ENCODE measurements at places on chromosomes 12 and 14.

DNA sequence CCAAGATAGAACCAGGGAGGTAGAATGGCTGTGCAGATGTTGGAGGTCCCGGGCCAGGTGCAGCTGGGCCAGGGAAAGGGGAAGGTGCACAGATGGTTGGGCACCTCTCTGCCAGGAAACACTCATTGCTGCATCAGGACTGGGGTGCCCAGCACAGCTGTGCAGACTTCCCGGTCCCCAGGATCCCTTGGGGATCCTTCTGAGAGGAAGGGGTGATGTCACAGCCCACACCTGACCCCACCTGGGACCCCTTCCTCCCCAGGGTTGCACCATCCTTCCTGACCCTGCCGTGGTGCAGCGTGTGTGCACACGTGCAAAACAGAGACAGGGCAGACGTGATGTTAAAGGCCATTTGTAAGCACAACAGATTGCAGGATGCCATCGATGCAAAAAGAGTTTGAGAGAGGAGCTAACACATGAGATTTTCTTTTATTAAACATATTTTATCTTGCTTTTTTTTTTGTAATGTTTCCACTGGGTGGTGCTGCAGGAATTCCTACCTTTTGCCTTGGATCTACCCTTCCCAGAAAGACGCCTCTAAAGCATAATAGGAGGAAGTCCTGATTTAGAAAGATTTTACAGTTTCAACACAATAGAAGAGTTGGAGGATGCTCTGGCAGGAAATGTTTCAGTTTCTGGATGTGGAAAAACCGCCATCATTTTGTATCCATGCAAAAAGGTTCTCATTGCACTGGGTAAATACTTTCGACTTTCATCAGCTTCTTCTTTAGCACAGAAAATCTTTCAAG is 14.8 kb downstream of the ELK3 start:
- no peak for DNase-seq

DNA sequence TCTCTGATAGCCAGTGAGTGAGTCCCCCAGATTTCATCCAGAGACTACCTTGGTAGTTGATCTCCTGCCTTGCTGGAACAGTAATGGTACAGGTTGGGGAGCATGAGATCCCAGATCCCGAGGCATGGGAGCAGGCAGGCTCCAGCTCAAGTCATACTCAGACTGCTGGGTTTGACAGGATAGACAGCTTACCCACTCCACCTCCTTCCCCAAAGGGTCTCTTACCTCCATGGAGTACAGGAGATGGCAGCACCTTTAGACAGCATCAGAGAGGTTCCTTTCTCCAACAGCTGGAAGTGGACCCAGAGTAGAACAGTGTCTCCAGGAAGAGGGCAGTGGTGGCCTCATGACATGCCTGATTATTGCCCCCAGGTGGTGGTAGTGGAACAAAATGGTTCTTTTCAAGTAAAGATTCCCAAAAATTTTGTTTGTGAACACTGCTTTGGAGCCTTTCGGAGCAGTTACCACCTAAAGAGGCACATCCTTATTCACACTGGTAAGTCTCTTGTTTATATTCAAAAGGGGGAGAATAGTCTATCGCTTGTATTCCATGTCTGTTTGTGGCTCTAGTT is 4.9 kb upstream of the CSAD start:
- no peak for DNase-seq

GRCh38 chr12:57126061-57126460 is 2.2 kb upstream of the LRP1 start:
- no peak for DNase-seq

DNA sequence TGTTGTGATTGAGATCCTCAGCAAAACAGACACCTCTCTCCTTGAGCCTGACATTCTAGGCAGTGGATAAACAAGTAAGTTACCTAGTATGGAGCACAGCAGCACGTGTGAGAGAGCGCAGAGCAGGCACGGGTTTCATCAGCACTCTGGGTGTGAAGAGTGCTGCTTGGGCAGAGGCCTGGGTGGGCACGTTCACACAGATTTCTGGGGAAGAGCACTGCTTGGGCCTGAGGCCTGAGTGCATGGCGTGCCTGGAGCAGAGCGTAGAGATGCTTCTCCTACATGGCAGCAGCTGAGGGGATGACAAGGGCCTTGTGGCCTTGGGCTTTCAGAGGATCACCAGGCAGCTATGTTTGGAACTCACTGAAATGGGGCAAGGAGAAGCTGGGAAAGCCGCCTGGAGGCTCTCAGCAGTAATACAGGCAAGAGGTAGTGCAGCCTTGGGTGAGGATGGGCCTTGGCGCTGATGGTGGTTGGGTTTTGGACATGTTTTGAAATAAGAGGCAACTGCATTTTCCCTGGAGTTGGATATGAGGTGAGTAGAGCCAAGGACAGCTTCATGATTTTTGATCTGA is 17.6 kb downstream of the CKB start:
- DNase-seq: no peak

GRCh38 chr12:76152181-76152807 is 67.8 kb upstream of the NAP1L1 start:
- no peak for DNase-seq

GRCh38 chr14:100041271-100041670 is 24.0 kb upstream of the EVL start:
- DNase-seq: no peak

DNA sequence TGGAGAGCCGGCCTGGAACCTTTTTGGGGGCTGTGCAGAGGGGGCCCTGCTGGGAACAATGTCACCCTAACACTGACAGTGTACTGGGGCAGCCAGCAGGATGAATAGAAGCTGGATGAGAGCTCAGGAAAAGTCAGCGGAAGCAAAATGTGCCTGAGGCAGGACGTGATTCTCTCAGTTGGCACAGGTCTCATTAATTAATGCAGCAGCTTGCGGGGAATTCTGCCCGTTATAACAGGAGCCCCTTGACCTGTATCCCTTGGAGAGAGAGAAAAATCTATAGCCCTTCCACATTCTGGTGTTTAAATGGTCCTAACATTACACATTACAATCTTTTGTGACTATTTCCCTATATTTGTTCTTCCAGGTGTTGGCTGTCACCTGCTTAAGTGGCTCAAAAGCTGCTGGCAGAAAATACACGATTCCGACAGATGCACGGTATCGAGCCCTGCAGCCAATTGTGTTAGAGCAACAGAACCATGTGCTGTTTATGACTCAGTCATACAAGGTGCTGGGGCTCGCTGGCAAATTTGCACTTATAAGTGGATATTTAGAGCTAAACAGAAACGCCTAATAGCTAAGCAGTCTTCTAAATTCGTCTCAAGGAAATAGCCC is 854.7 kb downstream of the AACS start:
- DNase-seq: no peak

DNA sequence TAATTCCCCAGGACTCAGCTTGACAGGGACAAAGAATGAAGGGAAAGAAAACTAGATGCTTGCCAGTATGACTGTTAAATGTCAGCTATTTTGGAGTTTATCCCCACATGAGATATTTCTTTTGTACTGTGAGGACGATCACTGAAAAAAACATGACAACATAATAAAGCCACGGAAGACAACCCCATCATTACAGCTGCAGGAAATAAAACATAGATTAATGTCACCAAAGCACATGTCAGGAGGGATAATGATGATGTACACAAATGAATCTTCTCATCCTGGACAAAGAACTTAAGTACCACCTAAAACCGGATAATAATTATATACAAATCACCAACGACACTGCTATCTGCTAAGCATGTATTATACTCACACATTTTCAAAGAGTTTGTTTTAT is 84.6 kb upstream of the GRIP1 start:
- no peak for DNase-seq

GRCh38 chr12:90301561-90302133 is 593.0 kb upstream of the ATP2B1 start:
- DNase-seq: no peak

DNA sequence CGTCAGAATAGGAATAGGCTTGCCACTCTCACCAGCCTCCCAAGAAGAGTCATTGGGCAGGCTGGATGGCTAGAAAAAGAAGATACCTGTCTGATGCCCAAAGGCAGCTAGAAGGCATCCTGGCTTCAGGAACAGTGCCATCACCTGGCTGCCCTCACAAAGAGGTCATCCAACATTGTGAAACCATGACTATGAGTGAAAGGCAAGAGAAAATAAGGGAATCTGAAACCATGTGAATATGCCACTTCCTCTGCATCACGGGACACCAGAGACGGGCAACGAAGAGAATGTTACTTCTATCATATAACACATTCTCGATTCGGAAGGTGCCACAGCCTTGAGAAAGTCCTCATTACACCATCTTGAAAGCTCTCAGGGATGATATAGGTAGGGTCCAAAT is 182.0 kb downstream of the DAD1 start:
- no peak for DNase-seq

- peak; percentile 41 for DNase-seq
Measured at GRCh38 chr14:77498120-77498979, at the start of gene ISM2. TSS of gene ISM2 (minus strand) at chr14:77498816. CDS start at chr14:77498793, 23 bp downstream.

DNA sequence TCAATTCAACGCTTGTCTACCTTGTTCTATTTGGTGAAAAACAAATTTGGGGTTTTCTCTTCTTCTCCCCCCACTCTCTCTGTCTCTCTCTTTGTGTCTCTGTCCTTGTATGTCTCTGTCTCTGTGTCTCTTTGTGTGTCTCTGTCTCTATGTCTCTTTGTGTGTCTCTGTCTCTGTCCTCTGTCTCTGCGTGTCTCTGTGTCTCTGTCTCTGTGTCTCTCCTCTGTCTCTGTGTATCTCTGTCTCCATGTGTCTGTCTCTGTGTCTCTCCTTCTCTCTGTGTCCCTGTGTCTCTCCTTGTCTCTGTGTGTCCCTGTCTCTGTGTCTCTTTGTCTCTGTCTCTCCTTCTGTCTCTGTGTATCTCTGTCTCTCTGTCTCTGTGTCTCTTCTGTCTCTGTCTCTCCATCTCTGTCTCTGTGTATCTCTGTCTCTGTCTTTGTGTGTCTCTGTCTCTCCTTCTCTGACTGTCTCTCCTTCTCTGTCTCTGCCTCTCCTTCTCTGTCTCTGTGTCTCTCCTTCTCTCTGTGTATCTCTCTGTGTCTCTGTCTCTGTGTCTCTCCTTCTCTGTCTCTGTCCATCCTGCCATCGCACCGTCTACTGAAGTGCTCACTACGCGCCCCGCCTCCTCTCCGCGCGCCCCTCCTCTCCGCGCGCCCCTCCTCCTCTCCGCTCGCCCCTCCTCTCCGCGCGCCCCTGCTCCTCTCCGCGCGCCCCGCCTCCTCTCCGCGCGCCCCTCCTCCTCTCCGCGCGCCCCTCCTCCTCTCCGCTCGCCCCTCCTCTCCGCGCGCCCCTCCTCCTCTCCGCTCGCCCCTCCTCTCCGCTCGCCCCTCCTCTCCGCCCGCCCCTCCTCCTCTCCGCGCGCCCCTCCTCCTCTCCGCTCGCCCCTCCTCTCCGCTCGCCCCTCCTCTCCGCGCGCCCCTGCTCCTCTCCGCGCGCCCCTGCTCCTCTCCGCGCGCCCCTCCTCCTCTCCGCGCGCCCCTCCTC is 12.8 kb downstream of the LRCOL1 start:
- peak; percentile 70 for DNase-seq

DNA sequence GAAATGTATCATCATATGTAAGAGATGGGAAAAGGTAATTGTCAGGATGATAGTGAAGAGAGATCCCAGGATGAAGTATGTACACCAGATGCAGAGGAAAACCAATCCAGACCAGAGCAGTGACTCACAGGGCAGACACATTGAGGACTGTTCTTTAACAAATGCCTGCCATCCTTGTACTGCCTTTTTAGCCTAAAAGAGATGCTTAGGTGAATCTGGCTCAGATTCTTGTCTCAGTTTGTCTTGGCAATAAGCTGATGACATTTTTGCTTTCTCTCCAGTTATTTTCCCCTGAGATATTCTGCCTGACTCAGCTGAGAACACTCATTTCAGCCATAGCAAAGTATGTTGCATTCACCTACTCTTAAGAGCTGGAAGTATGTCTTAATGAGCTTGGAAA is 405.3 kb upstream of the USP15 start:
- no peak for DNase-seq

DNA sequence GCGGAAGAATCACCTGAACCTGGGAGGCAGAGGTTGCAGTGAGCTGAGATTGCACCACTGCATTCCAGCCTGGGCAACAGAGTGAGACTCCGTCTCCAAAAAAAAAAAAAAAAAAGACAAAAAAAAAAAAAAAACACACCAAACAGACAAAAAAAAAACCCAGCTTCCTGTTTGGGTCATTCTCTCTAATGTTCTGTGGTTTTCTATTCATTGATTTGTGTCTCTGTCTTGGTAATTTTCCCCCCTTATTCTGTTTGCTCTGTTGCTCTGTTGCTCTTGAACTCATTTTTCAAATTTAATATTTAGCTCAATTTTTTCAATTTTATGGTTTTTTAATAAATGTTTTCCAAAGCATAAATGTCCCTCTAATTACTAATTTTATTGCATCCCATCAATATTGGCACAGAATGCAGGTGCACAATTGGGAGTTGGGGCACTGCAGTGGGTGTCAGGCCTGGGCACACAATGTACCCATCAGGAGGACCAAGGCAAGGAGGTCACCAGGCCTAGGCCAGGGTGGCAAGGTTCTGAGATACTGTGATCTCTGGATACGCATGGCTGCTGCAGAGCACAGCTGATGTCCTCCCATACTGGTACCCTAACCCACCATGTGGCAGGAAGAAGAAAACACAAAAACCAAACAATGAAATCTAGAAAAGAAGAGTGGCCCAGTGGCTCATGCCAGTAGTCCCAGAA is 8.0 kb upstream of the GNPTAB start:
- DNase-seq: no peak

- DNase-seq: no peak
Measured at GRCh38 chr14:76326918-76327689, 48.8 kb upstream of the ESRRB start.

DNA sequence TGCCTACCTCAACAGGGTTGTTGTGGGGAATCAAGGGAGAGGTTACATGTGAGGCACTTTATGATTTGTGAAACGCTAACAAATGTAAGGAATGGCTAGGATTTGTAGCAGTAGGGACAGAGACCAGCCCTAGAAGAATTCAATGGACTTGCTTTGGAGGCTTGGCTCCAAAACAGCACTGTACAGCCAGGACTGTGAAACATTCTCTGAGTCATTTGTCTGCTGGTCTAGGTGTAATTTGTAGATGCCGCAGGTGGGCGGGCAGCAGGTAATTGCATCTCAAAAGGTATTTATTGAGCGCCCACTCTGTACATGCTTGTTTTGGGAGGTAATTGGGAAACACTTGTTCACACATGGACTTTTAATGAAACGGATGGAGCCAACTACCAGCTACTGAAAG is 11.4 kb downstream of the SLC7A8 start:
- no peak for DNase-seq

DNA sequence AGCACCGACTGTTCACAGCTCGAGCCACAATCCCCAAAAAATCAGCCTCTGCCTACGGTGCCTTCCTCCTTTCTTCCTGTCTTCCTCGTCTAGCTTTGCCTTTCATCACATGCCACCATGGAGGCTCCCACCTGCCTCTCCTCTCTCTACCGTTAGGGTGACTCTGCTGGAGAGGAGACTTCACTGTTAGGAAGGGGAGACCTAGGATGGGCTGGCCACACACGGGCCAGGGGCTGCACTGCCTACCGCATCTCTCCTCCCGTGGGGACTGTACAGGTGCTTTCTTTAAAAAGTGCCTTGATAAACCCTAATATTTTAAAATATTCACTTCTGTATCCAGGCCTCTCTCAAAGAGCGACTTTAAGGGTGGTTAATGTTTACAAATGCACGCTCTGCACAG is 1104.7 kb downstream of the BCL11B start:
- no peak for DNase-seq

GRCh38 chr12:124833693-124834122 is 30.0 kb downstream of the SCARB1 start:
- DNase-seq: peak; percentile 50

GRCh38 chr12:103884316-103884715 is 43.3 kb upstream of the NT5DC3 start:
- peak; percentile 37 for DNase-seq

GRCh38 chr14:92729634-92730358 is 18.6 kb downstream of the LGMN start:
- DNase-seq: no peak

- no peak for DNase-seq
Measured at GRCh38 chr12:131825146-131825892, 2.9 kb upstream of the MMP17 start.

Data from right hindlimb (tissue), 1 donor.